ENCODE measurements at places on chromosomes 2 and 18. TPM values are rescaled to one million over a fixed set of nuclear protein-coding genes. Genes with fewer than 3 reads are reported as not detected.

GRCh38 chr2:74515271-74515980 lies 1.2 kb downstream of the TLX2 start:
- no peaks in the 10 kb centered on the region for H3K36me3 ChIP-seq
- DNase-seq = no peak
- no peak overlapping the region for H3K27ac ChIP-seq
- peaks cover 84% of the 10 kb centered on the region for H3K27me3 ChIP-seq
- peaks cover 7% of the 10 kb centered on the region for H3K4me1 ChIP-seq

SPC25 gene
- not detected for total RNA-seq

ARID5A gene
- 140 TPM for total RNA-seq

DNA sequence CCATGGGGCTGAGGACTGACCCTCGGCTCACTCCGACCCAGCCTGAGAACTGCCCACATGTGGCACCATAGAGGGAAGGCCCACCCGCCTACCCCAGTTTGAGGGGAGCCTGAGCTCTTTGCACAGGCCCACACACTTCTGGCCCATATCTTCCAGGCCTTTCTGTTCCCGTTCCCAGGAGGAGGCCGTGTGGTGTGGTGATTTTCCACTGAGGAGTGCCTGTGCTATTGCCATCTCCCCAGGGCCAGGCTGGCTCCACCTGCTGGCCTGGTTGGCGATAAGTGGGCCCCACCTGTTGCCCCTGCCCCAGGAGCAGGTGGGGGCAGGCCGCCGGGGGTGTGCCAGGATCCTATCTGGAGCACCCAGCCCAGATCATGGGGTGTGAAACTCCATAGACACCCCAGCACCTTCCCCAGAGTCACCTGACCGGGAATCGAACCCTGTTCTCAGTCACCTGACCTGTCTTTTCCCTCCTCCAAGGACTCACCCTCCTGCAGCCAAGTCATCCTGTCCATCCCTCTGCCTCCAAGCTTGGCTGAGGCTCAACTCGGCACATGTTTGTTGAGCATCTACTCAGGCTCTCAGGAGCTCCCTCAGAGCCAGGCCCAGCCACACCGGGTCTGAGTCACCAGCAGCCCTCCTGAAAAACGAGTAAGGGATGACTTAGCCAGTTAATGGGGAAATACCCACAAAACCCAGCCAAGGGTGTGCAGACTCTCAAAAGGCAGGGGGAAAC lies 120.1 kb downstream of the CYP26B1 start:
- H3K4me1 ChIP-seq = no peaks in the 10 kb centered on the region
- no peak overlapping the region for H3K4me3 ChIP-seq
- no peaks in the 10 kb centered on the region for H3K27me3 ChIP-seq
- DNase-seq = no peak
- no peaks in the 10 kb centered on the region for H3K36me3 ChIP-seq
- H3K27ac ChIP-seq = no peak overlapping the region

AGAP1 gene
- total RNA-seq = 5.0 TPM

DNA sequence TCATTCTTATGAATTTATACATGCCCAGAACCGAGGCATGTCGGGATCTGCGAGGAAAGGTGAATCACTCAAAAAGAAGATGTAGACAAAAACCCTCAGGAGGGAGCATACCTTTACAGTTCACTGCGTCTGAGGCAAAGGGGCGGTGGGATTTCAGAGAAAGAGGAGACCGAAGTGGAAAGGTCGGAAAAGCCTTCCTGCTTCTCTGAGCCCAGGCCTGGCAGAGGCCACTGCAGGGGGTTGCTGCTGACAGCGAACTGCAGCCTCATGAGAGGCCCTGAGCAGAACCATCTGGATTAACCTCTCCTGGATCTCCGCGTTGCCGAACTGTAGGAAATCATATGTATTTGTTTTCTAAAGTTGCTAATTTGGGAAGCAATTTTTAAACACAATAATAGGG lies 713.1 kb upstream of the SOX11 start:
- H3K36me3 ChIP-seq = no peaks in the 10 kb centered on the region
- no peaks in the 10 kb centered on the region for H3K27me3 ChIP-seq
- H3K4me3 ChIP-seq = no peak overlapping the region
- DNase-seq = no peak
- H3K4me1 ChIP-seq = no peaks in the 10 kb centered on the region

GMCL1 gene
- 26.7 TPM for total RNA-seq

- no peak overlapping the region for H3K4me3 ChIP-seq
- H3K36me3 ChIP-seq = no peaks in the 10 kb centered on the region
- DNase-seq = no peak
- H3K27ac ChIP-seq = no peak overlapping the region
- no peaks in the 10 kb centered on the region for H3K27me3 ChIP-seq
- H3K4me1 ChIP-seq = no peaks in the 10 kb centered on the region
Measured at GRCh38 chr18:60555625-60556024, 183.1 kb upstream of the MC4R start.

HS1BP3 gene
- total RNA-seq = 20.7 TPM

- no peak overlapping the region for H3K4me3 ChIP-seq
- H3K36me3 ChIP-seq = no peaks in the 10 kb centered on the region
- H3K4me1 ChIP-seq = peaks cover 61% of the 10 kb centered on the region
Measured at GRCh38 chr2:105926960-105927678, 182.4 kb downstream of the NCK2 start.

DNA sequence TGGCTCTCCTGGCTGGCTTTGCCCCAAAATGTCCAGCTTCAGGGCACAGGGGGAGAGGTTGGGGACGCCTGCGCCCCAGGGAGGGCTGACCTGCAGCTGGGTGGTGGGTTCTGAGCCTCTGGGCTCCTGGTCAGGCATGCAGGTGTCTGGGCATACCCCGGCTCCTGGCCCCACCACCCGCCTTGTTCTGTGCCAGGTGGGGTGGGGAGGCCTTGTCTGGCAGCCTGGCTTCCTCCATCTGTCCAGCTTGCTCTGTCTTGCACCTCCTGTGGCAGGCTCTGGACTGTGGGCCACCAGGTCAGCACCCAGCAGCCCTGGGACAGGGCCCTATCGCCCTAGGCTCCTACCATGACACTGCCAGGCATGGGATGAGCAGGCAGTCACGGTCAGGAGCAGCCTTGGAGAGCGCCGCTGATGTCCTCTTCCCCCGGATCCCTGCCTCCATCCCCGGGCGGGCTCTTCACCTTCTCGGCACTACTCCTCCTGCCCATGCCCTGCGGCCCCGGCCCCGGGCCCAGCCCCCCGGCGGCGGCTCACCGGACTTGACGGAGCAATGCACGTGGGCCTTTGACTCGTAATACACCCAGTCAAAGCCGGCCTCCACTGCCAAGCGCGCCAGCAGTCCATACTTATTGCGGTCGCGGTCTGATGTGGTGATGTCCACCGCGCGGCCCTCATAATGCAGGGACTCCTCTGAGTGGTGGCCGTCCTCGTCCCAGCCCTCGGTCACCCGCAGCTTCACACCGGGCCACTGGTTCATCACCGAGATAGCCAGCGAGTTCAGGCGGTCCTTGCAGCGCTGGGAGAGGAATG lies 3.6 kb downstream of the IHH start:
- peaks cover 72% of the 10 kb centered on the region for H3K27me3 ChIP-seq
- H3K4me1 ChIP-seq = no peaks in the 10 kb centered on the region
- no peak overlapping the region for H3K4me3 ChIP-seq
- no peaks in the 10 kb centered on the region for H3K36me3 ChIP-seq
- H3K27ac ChIP-seq = no peak overlapping the region

- H3K27me3 ChIP-seq = no peaks in the 10 kb centered on the region
- DNase-seq = no peak
- no peaks in the 10 kb centered on the region for H3K4me1 ChIP-seq
- no peaks in the 10 kb centered on the region for H3K36me3 ChIP-seq
- H3K27ac ChIP-seq = no peak overlapping the region
Measured at GRCh38 chr18:6785001-6785400, 55.5 kb downstream of the ARHGAP28 start.

DNA sequence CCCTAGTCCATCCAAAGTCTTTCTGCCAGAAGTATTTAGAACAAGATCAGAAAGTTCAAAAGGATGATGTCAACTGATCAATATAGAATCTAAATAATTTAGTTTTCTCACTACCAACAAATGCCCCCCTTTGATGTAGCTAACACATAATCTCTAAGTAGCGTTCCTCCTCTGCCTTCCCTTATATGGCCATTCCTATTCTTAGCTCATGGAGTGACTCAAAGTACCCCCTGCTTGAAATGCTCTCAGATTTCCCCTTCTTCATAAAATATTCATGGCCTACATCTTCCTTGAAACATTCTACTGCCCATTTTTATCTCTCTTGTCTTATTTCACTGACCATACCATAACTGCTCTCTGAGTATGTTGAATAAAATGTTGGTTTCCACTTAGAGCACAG lies 151.5 kb downstream of the UPP2 start:
- no peaks in the 10 kb centered on the region for H3K4me1 ChIP-seq
- no peaks in the 10 kb centered on the region for H3K27me3 ChIP-seq
- H3K36me3 ChIP-seq = no peaks in the 10 kb centered on the region
- no peak for DNase-seq
- no peak overlapping the region for H3K27ac ChIP-seq

DNA sequence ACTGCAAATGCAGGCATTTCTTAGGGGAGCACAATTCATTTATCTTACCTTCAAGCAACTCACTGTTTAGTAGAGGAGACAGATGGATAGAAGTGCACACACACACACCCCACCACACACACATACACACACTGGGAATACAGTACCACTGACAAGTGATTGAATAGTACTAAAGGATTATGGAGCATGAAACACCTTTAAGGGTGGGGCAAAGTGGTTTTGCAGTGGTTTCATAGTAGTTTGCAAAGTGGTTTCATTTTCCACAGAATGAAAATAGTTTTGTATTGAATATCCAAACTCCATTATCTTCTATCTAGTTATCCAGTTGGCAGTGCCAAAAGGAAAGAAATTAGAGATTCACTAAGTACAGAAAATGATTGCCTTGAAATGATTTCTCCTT lies 18.9 kb downstream of the KIF5C start:
- DNase-seq = no peak
- no peak overlapping the region for H3K27ac ChIP-seq
- peaks cover 2% of the 10 kb centered on the region for H3K27me3 ChIP-seq
- no peak overlapping the region for H3K4me3 ChIP-seq
- H3K4me1 ChIP-seq = no peaks in the 10 kb centered on the region
- H3K36me3 ChIP-seq = no peaks in the 10 kb centered on the region

DNA sequence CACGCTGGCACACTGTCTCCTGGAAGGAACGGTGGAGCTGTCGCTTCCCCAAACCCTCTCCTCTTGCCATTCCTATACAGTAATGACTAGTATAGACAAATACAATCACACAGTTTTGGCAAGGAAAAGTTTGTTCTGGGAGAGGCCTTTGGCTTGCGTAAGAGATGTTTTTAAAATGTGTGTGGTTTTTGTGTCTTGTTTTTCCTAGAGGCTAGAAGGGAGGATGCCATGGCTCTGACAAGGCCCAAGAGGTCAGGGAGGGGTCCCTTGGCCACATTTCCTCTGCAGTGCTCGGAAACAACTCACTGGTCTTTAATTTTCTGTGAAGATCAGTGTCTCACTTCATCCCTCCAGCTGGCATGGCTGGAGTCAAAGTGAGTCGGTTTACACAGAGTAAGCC lies 195.9 kb downstream of the SH3RF3 start:
- no peak overlapping the region for H3K27ac ChIP-seq
- no peaks in the 10 kb centered on the region for H3K36me3 ChIP-seq
- H3K4me1 ChIP-seq = peaks cover 1% of the 10 kb centered on the region
- DNase-seq = no peak
- H3K27me3 ChIP-seq = peaks cover 2% of the 10 kb centered on the region

GRCh38 chr18:27687351-27687979 lies 489.5 kb downstream of the CDH2 start:
- no peaks in the 10 kb centered on the region for H3K4me1 ChIP-seq
- no peaks in the 10 kb centered on the region for H3K36me3 ChIP-seq
- H3K27me3 ChIP-seq = no peaks in the 10 kb centered on the region
- H3K4me3 ChIP-seq = no peak overlapping the region
- no peak for DNase-seq
- no peak overlapping the region for H3K27ac ChIP-seq

- H3K27ac ChIP-seq = no peak overlapping the region
- no peaks in the 10 kb centered on the region for H3K4me1 ChIP-seq
- DNase-seq = no peak
Measured at GRCh38 chr2:224657349-224657748, 58.8 kb downstream of the CCDC195 start.

HAAO gene
- 0.72 TPM for total RNA-seq

CFC1 gene
- total RNA-seq = not detected

DNA sequence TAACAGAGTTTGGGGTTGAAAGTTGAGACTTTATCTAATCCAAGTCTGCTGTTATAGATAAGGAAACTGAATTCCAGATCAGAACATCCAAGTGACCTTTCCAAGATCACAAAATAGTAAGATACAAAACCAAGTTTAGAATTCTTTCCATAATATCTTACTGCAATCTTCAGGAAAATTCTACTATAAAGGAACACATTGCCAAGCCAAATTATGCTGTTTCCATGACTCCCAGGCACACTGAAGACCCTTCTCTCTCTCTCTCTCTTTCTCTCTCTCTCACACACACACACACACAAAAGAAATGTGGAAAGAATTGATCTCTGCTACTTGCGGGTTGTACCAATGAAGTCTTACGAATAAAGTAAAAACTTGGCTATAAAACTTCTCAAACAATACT lies 398.4 kb downstream of the METTL4 start:
- H3K36me3 ChIP-seq = no peaks in the 10 kb centered on the region
- DNase-seq = no peak
- H3K4me3 ChIP-seq = no peak overlapping the region
- H3K27ac ChIP-seq = no peak overlapping the region

- H3K27ac ChIP-seq = no peak overlapping the region
- H3K27me3 ChIP-seq = no peaks in the 10 kb centered on the region
- no peaks in the 10 kb centered on the region for H3K36me3 ChIP-seq
- H3K4me1 ChIP-seq = no peaks in the 10 kb centered on the region
- no peak overlapping the region for H3K4me3 ChIP-seq
Measured at GRCh38 chr2:202521470-202521869, 113.3 kb upstream of the FAM117B start.

- no peak overlapping the region for H3K27ac ChIP-seq
- no peak for DNase-seq
- H3K4me3 ChIP-seq = no peak overlapping the region
- H3K4me1 ChIP-seq = no peaks in the 10 kb centered on the region
Measured at GRCh38 chr2:40072442-40073232, 293.6 kb upstream of the THUMPD2 start.

DNA sequence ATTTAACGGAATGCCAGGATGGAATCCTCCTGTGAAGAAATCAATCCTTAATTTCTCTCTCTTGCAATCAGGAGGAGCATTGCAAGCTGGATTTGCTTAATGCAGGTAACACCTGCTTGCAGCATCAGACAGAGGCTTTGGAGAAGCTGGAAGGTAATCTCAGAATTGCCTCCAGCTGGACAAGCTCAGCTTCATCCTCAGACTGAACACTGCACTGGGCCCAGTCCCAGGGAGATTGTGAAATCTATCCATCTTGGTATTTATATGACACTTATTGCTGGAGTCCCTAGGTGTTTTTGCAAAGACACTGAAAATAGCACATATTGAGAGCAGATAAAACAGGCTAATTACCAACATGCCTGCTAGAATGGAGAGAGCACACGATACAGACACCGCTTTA lies 179.4 kb upstream of the SESTD1 start:
- H3K27me3 ChIP-seq = peaks cover 5% of the 10 kb centered on the region
- no peak overlapping the region for H3K4me3 ChIP-seq
- DNase-seq = no peak
- H3K36me3 ChIP-seq = no peaks in the 10 kb centered on the region
- H3K27ac ChIP-seq = no peak overlapping the region
- no peaks in the 10 kb centered on the region for H3K4me1 ChIP-seq

- no peak for DNase-seq
- no peak overlapping the region for H3K27ac ChIP-seq
- no peak overlapping the region for H3K4me3 ChIP-seq
- H3K27me3 ChIP-seq = peaks cover under 1% of the 10 kb centered on the region
Measured at GRCh38 chr18:22702806-22703205, 230.3 kb upstream of the RBBP8 start.

- H3K4me1 ChIP-seq = no peaks in the 10 kb centered on the region
- no peak for DNase-seq
- H3K4me3 ChIP-seq = no peak overlapping the region
- no peaks in the 10 kb centered on the region for H3K27me3 ChIP-seq
Measured at GRCh38 chr2:120964819-120965218, 229.2 kb downstream of the GLI2 start.

Measured in T-cell (primary cell).